ENCODE measurements at places on chromosomes 6 and 20. TPM values are rescaled to one million over a fixed set of nuclear protein-coding genes. Genes with fewer than 3 reads are reported as not detected.

DNA sequence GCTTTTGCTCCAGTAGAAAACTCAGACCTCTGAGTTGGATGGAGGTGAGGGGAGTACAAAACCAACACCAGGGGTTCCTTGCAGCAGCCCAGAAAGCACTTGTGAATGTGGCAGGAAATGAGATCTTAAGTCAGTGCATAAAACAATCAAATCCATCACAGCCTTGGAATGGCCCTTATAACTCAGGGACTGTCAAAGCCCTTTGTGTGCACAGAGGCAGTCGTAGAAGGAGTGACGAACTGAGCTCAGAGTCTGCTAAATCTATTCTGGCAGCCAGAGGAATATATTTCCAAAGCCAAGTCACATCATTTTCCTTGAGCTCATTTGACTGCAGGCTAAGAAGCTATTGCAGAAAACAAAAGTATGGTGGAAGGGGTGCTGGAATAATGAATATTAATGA lies 676.6 kb downstream of the DHX35 start:
- no peak for DNase-seq

DNA sequence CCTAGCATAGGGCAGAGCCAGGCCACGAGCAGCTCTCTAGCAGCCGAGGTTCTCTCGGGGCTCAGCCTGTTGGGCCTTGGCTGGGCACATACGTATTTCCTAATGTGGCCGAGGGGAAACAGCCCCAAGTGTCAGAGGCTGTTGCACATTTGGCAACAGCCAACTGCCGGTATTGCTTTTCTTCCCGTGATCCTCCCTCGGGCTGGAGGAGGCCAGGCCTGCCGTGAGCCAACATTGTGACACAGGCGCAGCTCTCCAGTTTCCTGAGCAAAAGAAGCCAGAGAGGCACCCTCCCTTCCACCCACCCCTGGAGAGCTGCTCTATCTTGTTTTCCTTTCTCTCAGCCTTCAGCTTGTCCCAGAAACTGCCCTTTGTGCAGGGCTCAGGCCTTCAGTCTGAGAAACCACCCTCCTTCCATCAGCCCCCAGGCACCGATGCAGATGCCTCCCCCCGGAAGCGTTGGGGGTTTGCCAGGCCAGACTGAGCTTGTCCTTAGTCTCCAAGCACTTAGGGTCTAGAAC lies 5.1 kb upstream of the BPI start:
- DNase-seq = no peak

GRCh38 chr6:150312844-150313584 lies 55.8 kb upstream of the IYD start:
- DNase-seq = no peak

DNA sequence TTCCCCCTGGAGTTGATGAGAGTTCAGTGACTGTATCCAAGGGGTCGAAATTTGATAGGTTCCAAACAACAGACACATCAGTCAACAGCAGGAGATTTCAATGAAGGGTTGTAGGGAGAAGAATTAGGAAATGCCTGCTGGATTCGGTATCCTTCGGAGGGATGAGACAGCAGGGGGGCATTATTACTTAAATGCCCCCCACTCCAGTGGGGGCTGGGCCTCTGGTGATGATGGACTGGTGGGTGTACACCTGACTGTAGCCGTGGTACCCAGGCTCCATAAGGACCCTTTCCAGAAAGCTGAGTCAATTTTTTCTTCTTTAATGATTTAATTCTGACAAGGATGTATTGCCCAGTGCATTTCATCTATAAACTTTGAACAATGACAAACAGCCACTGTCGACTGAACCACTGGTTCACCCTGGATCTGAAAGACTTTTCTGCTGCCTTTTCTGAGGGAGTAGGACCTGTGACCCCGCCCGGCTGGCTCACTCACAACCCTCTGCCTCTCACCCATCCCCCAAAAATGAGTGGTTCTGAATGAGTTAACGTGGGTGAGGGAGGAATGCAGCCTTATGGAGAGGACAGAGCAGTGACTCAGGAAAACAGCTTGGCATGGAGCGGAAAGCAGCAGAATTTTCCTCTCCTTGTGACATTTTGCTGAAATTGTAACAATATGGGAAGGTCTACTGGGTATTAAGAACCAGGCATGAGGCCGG lies 41.0 kb downstream of the ZMYND8 start:
- DNase-seq = no peak

- no peak for DNase-seq
These were observed 40.4 kb upstream of the TMEM170B start for GRCh38 chr6:11497107-11497506.

- DNase-seq = no peak
These were observed 208.4 kb downstream of the MANEA start for GRCh38 chr6:95785785-95786184.

SLC52A3 gene
- not detected for total RNA-seq

DNA sequence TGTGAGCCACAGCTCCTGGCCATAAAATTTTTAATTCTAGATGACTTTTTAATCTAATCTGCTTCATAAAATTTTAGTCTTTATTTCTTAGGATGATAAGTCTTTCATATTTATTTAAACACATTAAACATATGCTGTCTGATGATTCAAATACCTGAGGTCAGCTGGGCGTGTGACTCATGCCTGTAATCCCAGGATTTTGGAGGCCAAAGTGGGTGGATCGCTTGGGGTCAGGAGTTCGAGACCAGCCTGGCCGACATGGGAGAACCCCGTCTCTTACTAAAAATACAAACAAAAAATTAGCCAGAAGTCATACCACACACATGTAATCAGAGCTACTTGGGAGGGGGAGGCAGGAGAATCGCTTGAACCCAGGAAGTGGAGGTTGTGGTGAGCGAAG lies 53.1 kb downstream of the RBM24 start:
- DNase-seq = no peak

EXOC2 gene
- total RNA-seq = 44.6 TPM

RIPPLY2 gene
- total RNA-seq = not detected

SFT2D1 gene
- total RNA-seq = 37.5 TPM

- no peak for DNase-seq
These were observed 36.5 kb upstream of the IRAK1BP1 start for GRCh38 chr6:78830805-78831204.

FGD2 gene
- total RNA-seq = 1.5 TPM

GRCh38 chr20:32052090-32052777 lies at the start of gene HCK:
Gene HCK (plus strand): TSS chr20:32052242.
- no peak for DNase-seq

DNA sequence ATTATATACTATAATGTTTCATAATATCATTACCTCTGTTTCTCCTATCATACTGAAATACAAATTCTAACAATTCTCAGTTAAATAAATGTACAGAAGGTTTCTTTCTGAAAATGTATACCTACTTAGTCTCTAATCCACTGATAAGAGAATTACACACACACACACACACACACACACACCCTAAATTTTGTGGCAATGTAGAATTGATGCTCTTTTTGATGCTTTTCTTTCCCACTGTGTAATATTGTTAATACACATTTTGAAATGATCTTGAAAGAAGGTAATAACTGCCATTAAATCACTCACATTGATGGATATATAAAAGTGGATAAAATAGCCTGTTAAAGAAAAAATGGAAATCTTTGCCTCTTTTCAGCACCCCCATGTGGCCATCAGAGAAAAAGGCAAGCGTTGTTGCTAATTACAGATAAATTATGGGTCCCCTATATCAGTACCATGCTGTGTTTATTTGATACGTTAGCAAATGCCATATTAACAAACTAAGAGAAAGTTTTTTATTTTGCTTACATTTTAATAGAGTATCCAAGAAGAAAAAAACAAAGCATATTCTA lies 76.6 kb upstream of the VGLL2 start:
- DNase-seq = no peak

- no peak for DNase-seq
These were observed 111.1 kb downstream of the UST start for GRCh38 chr6:148857798-148858390.

OR12D3 gene
- total RNA-seq = not detected

GRCh38 chr6:106688177-106688951 lies 59.0 kb downstream of the QRSL1 start:
- DNase-seq = no peak

CGAS gene
- total RNA-seq = 17.8 TPM

DNA sequence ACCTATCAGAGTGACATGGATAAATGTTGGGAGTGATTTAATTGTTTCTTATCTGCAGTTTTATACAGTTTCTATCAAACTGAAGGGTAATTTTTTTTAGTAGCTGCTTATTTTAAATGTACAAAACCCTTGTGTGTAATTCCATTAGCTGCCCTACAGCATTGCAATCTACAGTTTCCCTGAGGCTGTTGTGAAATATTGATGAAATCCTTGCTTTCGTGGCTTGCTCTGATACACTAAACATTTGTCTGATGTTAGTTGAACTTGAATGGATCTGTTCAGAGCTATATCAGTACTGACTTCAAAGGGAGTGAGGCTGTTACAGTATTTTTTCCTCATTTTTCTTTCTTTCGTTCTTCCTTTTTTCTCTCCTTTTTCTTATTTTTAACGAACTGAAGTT lies 255.4 kb downstream of the TSHZ2 start:
- DNase-seq = no peak

DNA sequence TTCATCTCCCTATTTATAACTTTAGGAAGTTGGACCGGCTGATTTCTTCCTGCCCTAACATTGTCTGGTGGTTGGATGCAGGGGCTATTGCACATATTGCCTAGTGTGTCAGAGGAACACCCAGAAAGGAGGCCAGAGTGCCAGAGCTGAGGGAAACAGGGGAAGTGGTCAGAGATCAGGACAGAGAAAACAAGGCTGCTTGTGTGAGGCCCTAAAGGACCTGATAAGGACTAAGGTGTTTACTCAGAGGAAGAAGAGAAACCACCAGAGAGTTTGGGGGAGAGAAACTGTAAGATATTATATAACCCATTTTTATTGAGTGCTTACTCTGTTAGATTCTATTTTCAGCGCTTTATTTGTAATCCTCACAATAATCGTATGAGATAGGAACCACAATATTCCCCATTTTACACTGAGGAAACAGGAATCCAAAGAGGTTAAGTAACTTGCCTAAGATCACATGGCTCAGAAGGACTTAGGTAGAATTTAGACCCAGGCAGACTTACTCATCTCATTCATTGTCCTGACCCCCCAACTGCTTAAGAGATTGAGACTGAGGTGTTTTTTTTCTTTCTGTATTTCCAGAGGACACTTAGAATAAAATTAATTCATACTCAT lies 54.0 kb upstream of the REV3L start:
- no peak for DNase-seq

RALGAPB gene
- total RNA-seq = 57.4 TPM

GRCh38 chr20:25055711-25056495 lies 2.0 kb downstream of the ACSS1 start:
- no peak for DNase-seq

WFDC2 gene
- 0.73 TPM for total RNA-seq

GRCh38 chr6:68635706-68636513 lies 828 bp downstream of the ADGRB3 start:
- DNase-seq = no peak

SLC2A10 gene
- not detected for total RNA-seq

TSBP1 gene
- total RNA-seq = not detected

DNA sequence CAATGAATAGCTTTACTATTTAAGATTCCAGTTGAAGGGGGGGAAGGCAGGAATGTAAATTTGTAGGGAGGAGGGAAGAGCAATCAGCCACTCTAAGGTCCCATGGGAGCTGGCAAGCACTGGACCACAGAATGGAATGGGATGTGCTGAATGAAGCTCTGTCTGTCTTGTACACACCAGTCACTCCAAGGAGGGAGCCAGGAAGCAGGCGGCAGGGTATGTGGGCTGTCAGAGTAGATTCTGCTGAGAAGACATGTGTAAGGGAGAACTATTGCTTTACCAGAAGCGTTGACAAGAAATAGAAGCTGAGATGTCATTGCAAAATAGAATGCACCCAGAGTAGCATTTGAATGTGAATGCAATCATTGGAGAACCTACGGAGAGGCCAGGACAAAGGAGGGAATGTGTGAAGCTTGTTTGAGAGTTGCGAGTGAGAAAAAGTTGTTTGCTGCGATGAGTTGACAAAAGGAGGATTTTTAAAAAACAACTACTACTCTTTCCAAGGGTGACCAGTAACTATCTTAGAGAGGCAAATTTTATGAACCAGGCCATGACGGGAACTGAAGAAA lies 25.2 kb upstream of the PDE7B start:
- DNase-seq = no peak
